ENCODE measurements at places on chromosomes 4 and X. TPM values are rescaled to one million over a fixed set of nuclear protein-coding genes. Genes with fewer than 3 reads are reported as not detected.

- no peak for DNase-seq
- no peak overlapping the region for H3K27ac ChIP-seq
- H3K27me3 ChIP-seq, result no peaks in the 10 kb centered on the region
- H3K4me3 ChIP-seq, result no peak overlapping the region
- no peaks in the 10 kb centered on the region for H3K4me1 ChIP-seq
Measured at GRCh38 chr4:141102367-141102766, 30.9 kb downstream of the RNF150 start.

DNA sequence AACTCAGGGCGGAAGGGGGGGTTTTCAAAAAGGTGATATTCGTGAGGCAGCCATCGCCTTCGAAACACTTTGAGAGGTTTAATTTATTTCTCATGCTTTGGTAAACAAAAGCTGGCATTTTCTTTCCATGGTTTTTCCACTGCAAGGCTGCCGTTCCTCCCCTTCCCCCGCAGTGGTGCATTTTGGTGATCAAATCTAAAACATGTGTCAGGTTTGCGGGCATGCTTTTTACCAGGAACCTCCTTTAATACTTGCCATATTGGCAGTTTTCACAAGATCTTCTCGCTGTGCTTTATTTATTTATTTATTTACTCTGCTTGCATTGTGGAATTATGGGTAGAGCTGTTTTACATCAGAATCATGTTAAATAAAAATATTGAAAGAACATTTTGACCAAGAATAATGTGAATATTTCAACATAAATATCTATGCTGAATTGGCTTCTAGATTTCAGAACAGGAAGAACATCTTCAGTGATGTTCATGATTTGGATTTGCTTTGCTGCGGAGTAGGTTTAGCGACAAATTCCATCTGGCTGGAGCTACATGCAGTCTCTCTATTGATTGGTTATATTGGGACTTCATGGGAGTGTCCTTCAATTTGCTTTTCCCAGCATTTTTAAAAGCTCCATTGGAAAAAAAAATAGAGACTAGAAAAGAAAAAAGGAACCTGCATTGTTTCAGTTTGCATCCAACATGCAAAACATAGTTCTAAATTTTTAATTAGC lies 54.4 kb downstream of the STOX2 start:
- H3K4me1 ChIP-seq, result no peaks in the 10 kb centered on the region
- H3K27ac ChIP-seq, result no peak overlapping the region
- H3K4me3 ChIP-seq, result no peak overlapping the region
- DNase-seq, result no peak

GRCh38 chr4:129246145-129246544 lies 150.2 kb downstream of the C4orf33 start:
- H3K4me1 ChIP-seq, result no peaks in the 10 kb centered on the region
- no peak overlapping the region for H3K27ac ChIP-seq
- DNase-seq, result no peak
- no peaks in the 10 kb centered on the region for H3K36me3 ChIP-seq
- H3K27me3 ChIP-seq, result no peaks in the 10 kb centered on the region

DNA sequence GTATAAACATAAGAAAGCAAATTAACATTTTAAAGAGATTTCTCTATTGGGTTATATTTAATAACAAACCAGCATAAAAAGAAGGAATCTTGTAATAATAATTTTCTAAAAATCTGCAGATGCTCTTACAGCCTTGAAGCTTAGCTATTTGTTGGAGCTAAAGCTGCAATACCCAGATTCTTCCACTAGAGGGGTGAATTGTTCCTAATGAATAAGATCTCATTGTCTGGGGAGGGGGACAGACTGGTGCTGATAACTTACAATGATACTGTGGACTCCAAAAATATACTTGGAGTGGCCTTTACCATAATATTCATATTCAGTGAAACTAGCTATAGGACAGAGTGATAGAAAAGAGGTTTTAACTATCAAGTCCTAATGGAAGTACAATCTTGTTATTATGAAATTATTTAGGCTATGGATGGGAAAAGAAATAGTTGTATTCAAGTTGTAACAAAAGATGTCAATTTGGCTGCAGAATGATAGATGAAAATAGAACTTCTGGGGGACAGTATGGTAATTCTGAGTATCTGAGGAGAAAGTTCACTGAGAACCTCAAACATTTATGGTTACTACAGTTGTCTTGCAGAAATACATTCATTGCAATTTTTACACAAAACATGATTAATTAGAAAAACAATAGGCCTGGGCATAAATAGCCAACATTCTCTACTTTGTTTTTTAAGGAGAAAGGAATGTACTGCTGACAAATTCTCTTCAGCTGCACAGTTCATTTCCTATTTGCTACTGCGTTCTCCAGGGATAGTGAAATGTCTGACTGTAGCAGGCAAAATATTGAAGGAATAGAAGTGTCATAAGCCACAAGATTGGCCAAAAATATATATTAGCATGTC lies 443.3 kb downstream of the GBA3 start:
- peak; percentile 24 for DNase-seq
- H3K27ac ChIP-seq, result no peak overlapping the region
- H3K4me1 ChIP-seq, result no peaks in the 10 kb centered on the region
- no peaks in the 10 kb centered on the region for H3K27me3 ChIP-seq
- no peaks in the 10 kb centered on the region for H3K36me3 ChIP-seq
- no peak overlapping the region for H3K4me3 ChIP-seq

DNA sequence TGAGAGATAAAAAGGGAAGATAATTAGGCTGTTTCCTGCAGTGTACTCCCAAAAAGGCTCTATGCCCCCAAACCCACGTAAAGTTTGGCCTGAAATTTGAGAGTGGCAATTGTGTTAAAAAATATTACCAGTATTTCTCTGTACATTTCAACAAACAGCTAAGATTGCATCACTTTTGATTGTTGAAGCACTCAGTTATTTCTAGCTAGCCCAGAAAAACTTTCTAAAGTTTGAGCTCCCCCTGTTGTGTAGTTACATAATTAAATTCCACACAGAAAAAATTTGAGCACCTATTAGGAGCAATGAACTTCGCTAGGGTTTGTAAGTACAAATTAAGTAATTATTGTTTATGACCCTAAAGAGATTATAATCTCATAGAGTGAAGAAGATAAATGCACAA lies 109.4 kb downstream of the DLG3 start:
- DNase-seq, result peak; percentile 9
- H3K4me1 ChIP-seq, result no peaks in the 10 kb centered on the region
- no peaks in the 10 kb centered on the region for H3K36me3 ChIP-seq

DNA sequence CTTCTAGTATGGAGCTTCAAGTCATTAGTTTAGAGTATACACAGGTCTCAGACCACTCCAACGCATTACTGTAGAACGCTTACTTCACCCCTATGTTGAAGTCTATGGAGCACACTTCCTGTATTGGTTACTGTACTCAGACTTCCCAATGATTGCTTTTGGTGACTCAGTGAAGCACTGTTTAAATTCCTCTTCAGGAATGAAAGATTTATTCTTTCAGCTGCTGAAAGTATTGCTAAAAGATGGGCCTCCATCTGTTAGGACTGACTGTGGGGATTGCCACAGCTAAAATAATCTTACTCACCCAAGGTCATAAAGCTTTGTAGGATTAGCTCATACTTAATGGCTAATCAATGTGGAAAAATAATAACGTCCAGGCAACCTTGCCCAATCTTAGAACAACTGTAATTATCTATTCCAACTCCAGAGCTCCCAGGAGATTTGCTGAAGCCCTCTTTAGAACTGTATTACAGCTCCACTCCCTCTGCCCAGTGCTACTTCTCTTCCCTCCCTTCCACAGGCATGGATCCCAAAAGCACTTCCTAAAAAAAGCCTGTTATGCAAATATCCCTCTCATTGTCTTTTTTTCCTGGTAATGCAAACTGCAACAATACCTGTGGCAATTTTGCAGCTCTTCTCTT lies 281.9 kb upstream of the HS3ST1 start:
- H3K4me1 ChIP-seq, result no peaks in the 10 kb centered on the region
- no peak overlapping the region for H3K27ac ChIP-seq

DNA sequence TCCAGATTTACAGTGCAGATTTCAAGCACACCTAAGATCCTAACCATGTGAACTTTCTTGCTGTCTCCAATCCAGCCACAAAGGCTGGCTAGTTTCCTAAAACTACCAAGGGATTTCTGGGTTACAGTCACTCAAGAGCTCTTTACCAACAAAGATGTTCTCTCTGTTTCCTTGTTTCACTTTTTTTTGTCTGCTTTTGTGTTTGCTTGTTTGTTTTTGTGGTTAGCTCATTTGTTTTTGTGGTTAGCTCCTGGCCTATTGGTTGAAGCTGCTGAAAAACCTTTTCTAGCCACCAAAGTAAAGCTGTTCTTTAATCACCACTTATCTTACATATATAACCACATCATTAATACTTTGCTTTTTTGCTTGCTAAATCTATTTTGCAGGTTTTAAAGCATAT lies 642.5 kb upstream of the GALNTL6 start:
- no peaks in the 10 kb centered on the region for H3K36me3 ChIP-seq
- no peak overlapping the region for H3K4me3 ChIP-seq
- no peak overlapping the region for H3K27ac ChIP-seq
- H3K27me3 ChIP-seq, result no peaks in the 10 kb centered on the region
- no peak for DNase-seq

DNA sequence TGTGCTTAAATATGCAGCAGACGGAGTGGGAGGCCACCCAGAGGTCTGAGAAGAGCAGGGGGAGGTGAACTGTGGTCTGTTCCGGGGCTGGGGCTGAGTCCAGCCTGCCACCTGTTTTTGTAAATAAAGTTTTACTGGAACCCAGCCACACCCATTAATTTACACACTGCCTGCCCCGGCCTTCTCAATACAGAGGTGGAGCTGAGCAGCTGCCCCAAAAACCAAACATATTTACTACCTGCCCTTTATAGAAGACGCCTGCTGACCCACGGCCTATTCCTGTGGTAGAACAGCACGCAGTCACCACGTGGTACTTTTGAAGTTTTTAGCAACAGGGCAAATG lies 45.9 kb downstream of the FGFRL1 start:
- no peak overlapping the region for H3K27ac ChIP-seq
- H3K4me1 ChIP-seq, result no peaks in the 10 kb centered on the region
- H3K27me3 ChIP-seq, result peaks cover 22% of the 10 kb centered on the region
- H3K36me3 ChIP-seq, result no peaks in the 10 kb centered on the region

DNA sequence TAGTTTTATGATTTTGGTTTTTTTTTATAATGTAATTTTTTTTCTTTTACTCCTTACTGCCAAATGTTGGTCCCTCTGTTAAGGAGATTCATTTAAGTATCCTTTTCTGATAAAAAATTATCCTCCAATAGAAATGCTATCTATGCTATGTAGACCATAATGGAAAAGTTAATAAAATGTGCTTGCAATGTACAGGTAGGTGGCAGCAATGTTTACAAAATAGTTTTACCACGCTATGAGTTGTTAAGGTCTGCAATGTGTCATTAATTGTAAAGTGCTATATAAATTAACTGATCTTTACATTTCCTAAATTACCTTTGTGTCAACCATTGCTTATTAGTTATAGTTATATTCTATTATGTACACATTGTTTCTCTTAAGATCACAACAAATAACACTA lies 3.8 kb upstream of the CENPC start:
- H3K27me3 ChIP-seq, result no peaks in the 10 kb centered on the region
- no peaks in the 10 kb centered on the region for H3K36me3 ChIP-seq
- H3K27ac ChIP-seq, result no peak overlapping the region
- no peak overlapping the region for H3K4me3 ChIP-seq
- H3K4me1 ChIP-seq, result peaks cover 8% of the 10 kb centered on the region

DNA sequence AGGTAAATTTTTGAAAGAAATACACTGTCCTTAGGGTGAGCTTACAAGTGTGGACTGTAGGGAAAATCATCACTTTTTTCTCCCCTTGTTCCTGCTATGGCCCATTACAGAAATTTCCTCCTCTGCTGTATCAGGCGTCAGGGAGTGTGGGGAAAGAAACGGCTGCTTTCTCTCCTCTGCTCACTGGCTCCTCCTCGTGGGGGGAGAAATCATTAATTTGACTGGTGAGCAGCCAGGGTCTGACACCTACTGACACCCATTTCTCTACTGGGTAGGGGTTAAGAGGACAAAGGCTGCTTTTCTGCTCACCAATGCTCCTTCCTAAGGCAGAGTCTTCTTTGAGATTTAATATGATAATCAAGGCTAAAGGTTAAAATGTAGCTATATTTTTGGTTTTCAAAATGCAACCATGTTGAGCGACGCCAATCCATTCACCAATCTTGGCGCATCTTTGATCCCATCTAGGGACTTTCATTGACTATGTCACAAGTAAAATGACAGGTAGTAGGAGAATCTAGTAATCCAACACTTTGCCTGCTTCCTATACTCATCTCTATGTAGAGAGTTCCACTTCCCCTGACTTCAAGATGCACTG lies 25.1 kb downstream of the SETD7 start:
- H3K27ac ChIP-seq, result no peak overlapping the region
- no peak overlapping the region for H3K4me3 ChIP-seq
- DNase-seq, result peak; percentile 50
- H3K27me3 ChIP-seq, result no peaks in the 10 kb centered on the region
- H3K4me1 ChIP-seq, result no peaks in the 10 kb centered on the region

Gene SLC10A6
- total RNA-seq, result not detected

Gene POLN
- total RNA-seq, result 4.2 TPM

Gene ABCD1
- 14.3 TPM for total RNA-seq

Gene CFAP299
- total RNA-seq, result not detected

Gene STATH
- total RNA-seq, result not detected

Gene PHEX
- total RNA-seq, result 0.44 TPM

Gene SSX1
- not detected for total RNA-seq

Gene SLC6A8
- 28.8 TPM for total RNA-seq

Gene SUPT20HL2
- total RNA-seq, result not detected

All from endothelial cell of umbilical vein (primary cell).